ENCODE measurements at places on chromosomes 3 and 15. TPM values are rescaled to one million over a fixed set of nuclear protein-coding genes. Genes with fewer than 3 reads are reported as not detected.
A peak's percentile ranks its signal among the peaks of the same experiment; 100 is the strongest.

P2RY12 gene
- not detected for total RNA-seq

C3orf20 gene
- not detected for total RNA-seq

DGKG gene
- 0.14 TPM for total RNA-seq

DNA sequence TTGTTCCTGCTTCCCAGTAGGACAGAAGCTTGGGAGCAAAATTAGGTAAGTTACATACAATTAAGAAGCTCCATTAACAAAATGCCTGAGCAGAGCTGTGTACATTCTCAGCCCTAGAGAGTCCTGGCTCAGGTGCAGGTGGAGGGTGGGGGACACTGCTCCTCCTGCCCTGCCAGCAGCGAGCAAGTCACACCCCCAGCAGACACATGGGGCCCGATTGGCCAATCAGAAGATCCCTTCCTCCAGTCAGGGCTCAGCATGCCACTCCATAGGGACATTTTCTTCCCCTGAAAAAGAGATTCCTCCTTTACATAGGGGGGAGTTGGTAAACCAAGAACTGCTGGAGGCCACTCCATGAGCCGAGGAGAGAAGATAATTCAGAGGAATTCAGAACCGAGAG, 62.1 kb downstream of the PLXNA1 start:
- H3K27me3 ChIP-seq = peaks cover 7% of the 10 kb centered on the region
- H3K4me3 ChIP-seq = no peak overlapping the region
- H3K4me1 ChIP-seq = no peaks in the 10 kb centered on the region
- DNase-seq = no peak

DNA sequence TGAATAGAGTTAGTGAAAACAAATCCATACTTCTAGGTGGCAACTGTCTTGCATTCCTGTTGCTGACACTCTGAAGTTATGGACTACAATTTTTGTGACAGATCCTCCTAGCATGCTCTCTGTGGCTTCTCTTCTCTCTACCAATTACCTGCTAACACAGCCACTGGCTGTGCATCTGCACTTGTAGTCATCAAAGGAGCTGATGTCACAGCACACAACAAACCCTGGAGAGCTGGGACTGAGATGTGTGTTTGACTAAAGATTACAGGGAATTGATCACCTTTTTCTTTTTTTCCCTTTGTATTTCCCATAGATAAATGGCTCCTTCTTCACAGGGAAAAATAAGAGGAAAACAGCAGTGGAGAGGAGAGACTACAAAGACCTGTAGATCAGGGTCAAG, 278.4 kb upstream of the CCDC54 start:
- H3K4me1 ChIP-seq = no peaks in the 10 kb centered on the region
- peaks cover 3% of the 10 kb centered on the region for H3K27me3 ChIP-seq
- no peak for DNase-seq
- no peak overlapping the region for H3K27ac ChIP-seq
- no peak overlapping the region for H3K4me3 ChIP-seq

GRCh38 chr3:12138044-12138443, 20.7 kb downstream of the TIMP4 start:
- DNase-seq = peak; percentile 12
- peaks cover 3% of the 10 kb centered on the region for H3K4me1 ChIP-seq
- H3K36me3 ChIP-seq = no peaks in the 10 kb centered on the region
- peaks cover under 1% of the 10 kb centered on the region for H3K27me3 ChIP-seq

DNA sequence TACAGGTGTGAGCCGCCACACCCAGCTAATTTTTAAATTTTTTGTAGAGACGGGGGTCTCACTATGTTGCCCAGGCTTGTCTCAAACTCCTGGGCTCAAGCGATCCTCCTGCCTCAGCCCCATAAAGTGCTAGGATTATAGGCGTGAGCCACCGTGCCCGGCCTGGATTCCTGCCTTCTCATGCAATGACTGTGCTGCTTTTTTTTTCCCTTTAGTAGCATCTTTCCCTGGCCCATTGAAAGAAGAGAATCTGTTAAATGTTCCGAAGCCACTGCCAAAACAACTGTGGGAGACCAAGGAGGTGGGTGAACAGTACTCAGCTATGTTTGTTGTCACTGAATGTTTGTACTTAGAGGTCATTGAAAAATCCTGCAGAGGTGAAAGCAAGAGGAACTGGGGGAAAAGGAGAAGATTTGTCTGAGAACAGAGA, 88.0 kb downstream of the CRTC3 start:
- no peak for DNase-seq
- H3K36me3 ChIP-seq = peaks cover 31% of the 10 kb centered on the region
- H3K4me1 ChIP-seq = peaks cover 36% of the 10 kb centered on the region
- H3K27me3 ChIP-seq = no peaks in the 10 kb centered on the region

- no peaks in the 10 kb centered on the region for H3K4me1 ChIP-seq
- no peak overlapping the region for H3K4me3 ChIP-seq
- peak; percentile 25 for DNase-seq
- no peaks in the 10 kb centered on the region for H3K27me3 ChIP-seq
- peaks cover 9% of the 10 kb centered on the region for H3K36me3 ChIP-seq
These were observed 35.3 kb downstream of the CAPN7 start for GRCh38 chr3:15241341-15241740.

DNA sequence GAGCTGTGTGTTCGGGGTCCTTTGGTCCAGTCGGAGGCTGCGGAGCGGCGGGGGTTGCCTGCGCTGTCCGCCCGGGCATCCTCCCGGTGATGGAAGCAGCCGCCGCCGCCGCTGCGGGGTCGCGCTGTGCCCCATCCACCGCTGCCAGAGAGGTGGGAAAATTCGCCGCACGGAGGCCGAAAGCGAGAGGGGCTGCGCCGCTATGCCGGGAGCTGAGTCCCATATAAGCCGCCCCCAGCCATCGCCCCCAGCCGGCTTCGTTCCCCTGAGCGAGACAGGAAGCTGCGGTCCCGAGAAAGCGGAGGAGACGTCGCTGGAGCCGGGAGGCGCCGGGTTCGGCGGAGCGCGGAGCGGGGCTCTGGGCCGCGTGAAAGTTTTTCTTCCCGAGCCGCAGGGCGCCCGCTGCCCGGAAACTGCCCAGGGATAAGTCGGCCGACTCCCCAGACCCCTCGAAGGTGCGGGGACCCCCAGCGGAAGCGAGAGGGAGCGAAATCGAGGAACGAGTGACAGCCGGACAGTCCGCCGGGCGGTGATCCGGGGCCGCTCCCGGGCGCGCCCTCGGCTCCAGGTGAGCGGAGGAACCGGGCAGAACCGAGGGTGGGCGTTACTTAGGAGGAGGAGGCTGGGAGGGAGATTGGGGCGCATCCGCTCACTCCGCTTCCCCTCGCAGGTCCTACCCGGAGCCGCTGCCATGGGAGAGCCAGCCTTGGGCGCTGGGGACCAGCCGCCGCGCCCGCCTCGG, 574 bp downstream of the CHST2 start:
- peak overlapping the region; percentile 87 for H3K4me3 ChIP-seq
- peak; percentile 56 for DNase-seq
- H3K36me3 ChIP-seq = peaks cover 6% of the 10 kb centered on the region
- peaks cover 36% of the 10 kb centered on the region for H3K4me1 ChIP-seq
- peak overlapping the region; percentile 81 for H3K27ac ChIP-seq

- no peak overlapping the region for H3K4me3 ChIP-seq
These were observed 90.2 kb upstream of the SLC4A7 start for GRCh38 chr3:27574438-27574795.

DNA sequence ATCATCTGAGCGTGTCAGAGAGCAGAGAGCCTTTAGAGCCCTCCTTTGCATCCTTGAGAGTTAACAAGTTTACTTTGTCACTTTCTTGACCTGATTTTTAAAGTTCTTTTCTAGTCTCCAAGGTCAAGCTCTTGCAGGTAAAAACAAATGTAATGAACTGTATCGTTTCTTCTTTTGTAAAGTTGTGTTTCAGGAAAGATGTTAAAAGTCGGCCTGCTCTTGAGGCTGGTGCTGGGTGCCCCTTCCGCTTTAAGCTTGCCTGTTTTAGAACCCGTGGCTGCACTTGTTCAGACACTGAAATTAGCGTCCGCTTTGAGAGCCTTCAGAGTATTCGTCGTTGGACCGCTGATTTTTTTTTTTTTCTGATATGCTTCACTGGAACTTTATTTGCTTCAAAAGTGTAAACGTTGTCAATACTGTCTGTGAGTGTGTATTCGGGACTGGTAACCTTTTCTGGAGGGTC, 52.6 kb upstream of the ULK4 start:
- peaks cover 50% of the 10 kb centered on the region for H3K4me1 ChIP-seq
- H3K4me3 ChIP-seq = peak overlapping the region; percentile 90
- H3K27me3 ChIP-seq = no peaks in the 10 kb centered on the region
- no peak for DNase-seq
- peak overlapping the region; percentile 85 for H3K27ac ChIP-seq

DNA sequence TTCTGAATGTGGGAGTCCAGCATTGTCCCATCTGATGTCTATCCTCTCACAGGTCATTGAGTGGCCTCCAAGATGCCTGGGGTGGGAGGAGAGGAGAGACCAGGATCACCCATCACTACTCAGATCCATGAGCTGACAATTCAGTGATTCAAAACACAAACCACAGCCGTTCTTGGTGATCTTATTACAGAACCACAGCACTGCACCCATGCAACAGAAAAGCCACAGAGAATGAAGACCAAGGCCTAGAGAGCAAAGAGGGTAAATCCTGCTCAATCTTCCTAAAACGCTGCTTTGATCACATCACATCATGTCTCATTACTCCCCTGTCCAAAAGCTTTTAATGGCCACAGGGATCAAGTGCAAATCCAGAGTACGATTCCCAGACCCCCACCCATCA, 23.5 kb downstream of the ANP32A start:
- H3K27me3 ChIP-seq = no peaks in the 10 kb centered on the region
- H3K4me1 ChIP-seq = peaks cover 91% of the 10 kb centered on the region
- H3K4me3 ChIP-seq = peak overlapping the region; percentile 2
- peak; percentile 36 for DNase-seq
- peaks cover 49% of the 10 kb centered on the region for H3K36me3 ChIP-seq

GRCh38 chr3:172280406-172281051, 167.7 kb downstream of the GHSR start:
- no peaks in the 10 kb centered on the region for H3K27me3 ChIP-seq
- no peaks in the 10 kb centered on the region for H3K4me1 ChIP-seq
- no peak overlapping the region for H3K4me3 ChIP-seq
- DNase-seq = no peak
- no peak overlapping the region for H3K27ac ChIP-seq
